ENCODE measurements at places on chromosomes 2 and 18. TPM values are rescaled to one million over a fixed set of nuclear protein-coding genes. Genes with fewer than 3 reads are reported as not detected.

SLC30A3 gene
- polyA plus RNA-seq: 0.48 TPM

ALK gene
- polyA plus RNA-seq: 0.04 TPM

KCNG3 gene
- polyA plus RNA-seq: not detected

C2orf66 gene
- polyA plus RNA-seq: 0.41 TPM

CNDP1 gene
- 0.31 TPM for polyA plus RNA-seq

ABCG5 gene
- polyA plus RNA-seq: not detected

CNOT9 gene
- 40.2 TPM for polyA plus RNA-seq
